ENCODE measurements at places on chromosomes 6 and 20.

DNA sequence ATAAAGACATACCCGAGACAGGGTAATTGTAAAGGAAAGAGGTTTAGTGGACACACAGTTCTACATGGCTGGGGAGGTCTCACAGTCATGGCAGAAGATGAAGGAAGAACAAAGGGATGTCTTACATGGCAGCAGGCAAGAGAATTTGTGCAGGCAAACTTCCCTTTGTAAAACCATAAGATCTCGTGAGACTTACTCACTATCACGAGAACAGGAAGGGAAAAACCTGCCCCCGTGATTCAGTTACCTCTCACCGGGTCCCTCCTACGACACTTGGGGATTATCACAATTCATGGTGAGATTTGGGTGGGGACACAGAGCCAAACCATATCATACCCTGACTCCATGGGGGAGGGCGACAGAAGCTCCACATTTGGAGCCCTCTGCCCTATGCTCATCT lies 7.4 kb upstream of the VAPB start:
- DNase-seq: no peak

DNA sequence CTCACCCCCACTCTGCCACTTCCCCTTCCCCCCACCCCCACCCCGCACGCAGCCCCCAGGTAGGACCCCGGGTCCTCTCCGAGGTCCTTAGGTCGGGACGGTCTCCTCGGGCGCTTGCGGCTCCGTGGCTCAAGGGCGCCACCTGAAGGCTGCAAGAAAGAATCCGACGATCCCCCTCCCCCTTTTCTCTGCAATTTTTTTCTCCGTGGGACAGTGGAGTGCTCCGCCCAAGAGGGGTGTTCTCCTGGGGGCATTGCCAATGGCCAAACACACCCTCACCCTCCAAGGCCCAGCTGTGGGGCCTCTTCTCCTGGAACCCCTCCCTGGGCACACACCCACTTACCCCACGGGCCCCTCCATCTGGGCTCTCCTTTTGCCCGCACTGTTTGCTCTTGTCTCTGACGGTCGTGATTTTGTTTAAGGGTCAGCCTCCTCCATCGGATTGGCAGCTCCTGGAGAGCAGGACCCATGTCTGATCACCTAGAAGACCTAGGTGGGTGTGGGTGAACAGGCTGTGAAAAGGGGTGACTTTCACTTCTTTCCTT lies 1.1 kb upstream of the TMEM74B start:
- DNase-seq: peak; percentile 29

DNA sequence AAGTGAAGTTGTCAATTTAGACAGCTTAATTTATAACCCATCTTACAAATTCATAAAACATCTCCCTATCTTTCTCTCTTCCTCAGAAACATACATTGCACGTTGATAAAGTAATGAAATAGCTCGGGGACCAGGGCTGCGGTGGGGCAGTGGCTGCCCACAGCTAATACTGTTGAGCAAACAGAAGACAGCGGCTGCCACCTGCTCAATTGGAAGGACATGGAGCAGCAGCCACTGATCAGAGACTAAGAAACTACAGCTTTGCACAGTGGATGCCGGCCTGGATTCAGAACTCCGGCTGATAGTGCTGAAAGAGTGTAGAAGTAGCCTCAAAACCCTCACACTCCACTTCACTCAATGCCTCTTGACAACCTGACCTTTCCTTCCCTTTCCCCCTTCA lies 157.9 kb upstream of the PDE10A start:
- no peak for DNase-seq

DNA sequence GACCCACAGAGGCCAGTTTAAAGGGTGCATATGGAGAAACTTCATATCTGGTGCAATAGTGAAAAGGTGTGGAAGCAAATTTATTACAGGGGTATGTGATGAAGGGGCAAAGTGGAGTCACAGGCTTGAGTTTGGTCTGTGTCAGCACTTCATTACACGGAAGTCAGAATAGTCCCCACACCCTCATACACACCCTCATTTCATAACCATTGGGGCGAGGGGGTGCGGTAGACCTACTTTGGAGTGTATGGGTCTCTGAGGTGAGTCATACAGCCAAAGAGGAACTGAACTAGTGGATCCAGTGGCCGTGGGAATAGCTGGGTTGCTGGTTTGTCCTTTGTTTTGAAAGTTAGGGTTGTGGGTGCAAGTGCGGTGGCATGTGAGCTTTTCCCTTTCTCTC lies 3.3 kb downstream of the TM9SF4 start:
- DNase-seq: no peak

GRCh38 chr20:23132293-23132929 lies 46.3 kb upstream of the CD93 start:
- no peak for DNase-seq

GRCh38 chr6:33192105-33192646 lies at the start of gene COL11A2:
Gene COL11A2, minus strand, starts transcription at chr6:33192467. Its CDS starts 227 bp downstream, at chr6:33192240.
- no peak for DNase-seq

- no peak for DNase-seq
These were observed 8.2 kb upstream of the NTSR1 start for GRCh38 chr20:62700261-62700930.

- no peak for DNase-seq
These were observed 21.0 kb downstream of the LATS1 start for GRCh38 chr6:149696901-149697300.

- DNase-seq: no peak
These were observed 155.1 kb downstream of the CD83 start for GRCh38 chr6:14272737-14273085.

GRCh38 chr6:121612927-121613326 lies 177.5 kb downstream of the GJA1 start:
- DNase-seq: no peak

- DNase-seq: no peak
These were observed 83.1 kb downstream of the KCNQ5 start for GRCh38 chr6:72704979-72705378.

DNA sequence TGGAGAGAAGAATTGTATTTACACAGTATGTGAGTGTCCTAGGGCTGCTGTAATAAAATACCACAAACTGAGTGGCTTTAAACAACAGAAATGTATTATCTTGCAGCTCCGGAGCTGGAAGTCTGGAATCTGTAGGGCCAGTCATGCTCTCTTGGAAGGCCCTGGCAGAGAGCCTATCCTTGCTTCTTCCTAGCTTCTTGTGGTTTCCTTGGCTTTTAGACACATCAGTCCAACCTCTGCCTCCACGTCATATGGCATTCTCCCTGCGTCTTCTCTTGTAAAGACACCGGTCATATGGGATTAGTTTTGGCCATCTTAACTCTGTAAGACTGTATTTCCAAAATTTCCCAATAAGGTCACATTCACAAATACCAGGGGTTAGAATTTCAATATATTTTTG lies 10.8 kb downstream of the FNDC1 start:
- no peak for DNase-seq

GRCh38 chr20:50237349-50237748 lies 46.7 kb downstream of the CEBPB start:
- DNase-seq: no peak

DNA sequence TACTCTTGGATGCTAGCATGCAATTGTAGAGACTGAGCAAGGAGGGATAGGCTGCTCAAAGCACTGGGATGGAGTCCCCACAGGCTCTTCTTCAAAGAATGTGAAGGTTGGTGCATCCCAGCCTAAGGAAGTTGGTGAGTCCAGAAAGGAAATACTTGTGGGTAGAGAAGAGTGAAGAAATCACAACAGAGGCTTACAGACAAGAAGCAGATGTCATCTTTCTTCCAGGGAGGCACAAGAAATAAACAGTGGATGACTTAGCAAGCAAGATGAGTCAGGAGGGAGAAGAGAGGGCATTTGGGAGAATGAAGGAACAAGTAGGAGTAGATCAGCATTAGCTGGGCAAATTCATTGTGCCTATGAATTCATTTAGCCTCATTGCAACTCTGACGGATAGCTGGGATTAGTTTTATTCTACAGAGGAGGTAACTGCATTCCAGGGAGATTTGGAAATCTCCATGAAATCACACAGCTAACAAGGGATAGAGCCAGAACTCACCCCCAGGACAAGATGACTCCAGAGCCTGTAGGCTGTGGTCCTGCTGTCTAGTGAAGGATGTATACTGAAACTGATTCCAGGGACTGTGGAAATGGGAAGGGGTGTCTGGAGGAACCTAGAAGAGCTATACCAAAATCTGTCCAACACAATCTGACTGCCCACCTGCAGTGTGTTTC lies 125.8 kb upstream of the SPTLC3 start:
- DNase-seq: no peak

DNA sequence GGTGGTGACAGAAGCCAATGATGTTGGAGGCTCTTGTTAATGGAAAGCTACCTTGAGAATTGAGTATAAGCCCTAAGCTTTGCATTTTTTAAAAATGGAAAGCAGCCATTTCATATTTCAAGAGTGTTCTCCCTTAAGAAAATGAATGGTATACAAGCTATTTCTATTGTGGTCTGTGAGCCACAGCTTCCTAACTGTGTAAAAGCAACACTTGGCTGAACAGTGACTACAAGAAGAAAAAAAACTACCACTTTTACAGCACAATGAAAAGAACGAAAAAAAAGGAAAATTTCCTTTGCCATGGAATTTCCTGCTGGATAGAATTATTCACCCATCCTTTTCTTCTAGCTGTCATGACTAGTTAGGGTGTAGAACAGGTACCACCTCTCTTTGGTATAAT lies 397.1 kb upstream of the BTBD3 start:
- no peak for DNase-seq

- no peak for DNase-seq
These were observed 39.0 kb downstream of the JAG1 start for GRCh38 chr20:10634683-10635411.

- no peak for DNase-seq
These were observed 61.4 kb upstream of the E2F3 start for GRCh38 chr6:20340068-20340848.

DNA sequence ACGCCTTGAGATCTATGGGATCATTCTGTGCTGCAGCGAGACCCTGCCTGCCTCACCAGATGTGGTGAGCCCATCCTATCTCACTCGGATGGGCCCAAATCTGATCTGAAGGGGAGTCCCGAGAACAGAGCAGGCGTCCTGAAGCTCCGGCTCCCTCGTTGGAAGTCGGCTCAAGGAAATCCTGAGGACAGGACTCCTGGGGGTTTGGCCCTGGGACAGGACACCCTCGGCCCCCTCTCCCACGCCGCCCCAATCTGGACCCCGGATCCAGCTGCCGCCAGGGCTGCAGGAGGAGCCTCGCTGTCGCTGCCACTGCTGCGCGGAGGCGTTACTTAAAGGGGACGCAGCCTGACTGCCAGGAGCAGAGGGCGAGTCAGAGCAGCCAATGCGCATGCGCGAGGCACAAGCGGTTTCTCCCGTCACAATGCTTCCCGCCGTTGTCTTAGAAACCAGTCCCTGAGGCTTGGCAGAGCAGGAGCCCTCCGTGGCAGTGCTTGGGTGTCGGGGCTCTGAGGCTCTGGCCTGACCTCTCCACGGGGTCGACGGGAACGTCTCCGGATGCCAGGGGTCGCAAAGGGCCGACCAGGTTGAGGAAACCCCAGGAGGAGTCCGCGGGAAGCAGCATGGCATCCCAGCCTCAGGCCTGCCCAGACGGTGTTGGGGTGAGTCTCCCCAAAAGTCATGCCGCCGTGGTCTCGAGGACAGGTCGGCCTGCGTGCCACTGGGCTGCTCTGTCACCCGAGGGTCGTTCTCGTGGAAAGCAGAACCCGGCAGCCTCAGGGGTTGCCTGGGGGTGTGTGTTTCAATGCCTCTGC lies 1567.8 kb upstream of the DEFB115 start:
- DNase-seq: no peak

DNA sequence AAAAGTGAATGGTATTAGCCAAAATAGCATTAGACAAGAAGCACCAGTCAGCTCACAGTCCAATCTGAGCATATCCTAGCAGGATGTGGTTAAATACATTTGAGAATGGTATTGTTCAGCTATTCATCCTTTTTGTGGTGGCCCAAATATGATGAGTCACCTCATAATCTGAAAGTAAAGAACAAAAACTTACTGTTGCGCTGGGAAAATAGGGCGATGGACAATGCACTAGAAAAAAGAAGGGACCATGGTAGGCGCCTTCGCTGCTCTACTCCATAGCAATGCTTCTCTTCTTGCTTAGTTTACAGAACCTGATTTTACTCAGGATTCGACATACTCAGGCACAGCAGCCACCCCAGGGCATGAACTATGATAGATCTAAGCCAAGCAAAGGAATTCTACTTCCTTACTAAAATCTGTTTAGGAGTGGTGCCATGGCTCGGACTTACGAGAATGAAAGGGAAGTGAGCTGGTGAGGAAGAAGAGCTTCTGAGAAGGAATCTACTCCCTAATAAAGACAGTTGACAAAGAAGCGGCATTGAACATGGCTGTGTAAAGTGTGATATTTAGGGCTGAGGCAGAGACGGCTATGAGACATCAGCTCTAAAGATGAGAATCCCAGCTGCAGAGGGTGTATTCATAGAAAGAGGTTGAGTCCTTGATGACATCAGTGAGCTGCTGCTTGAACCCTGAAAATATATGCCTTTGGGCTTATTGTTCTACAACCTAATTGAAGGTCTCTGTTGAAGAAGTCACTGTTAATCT lies 16.6 kb upstream of the FBXO9 start:
- no peak for DNase-seq

GRCh38 chr6:63316113-63316512 lies 3.7 kb downstream of the LGSN start:
- DNase-seq: no peak

DNA sequence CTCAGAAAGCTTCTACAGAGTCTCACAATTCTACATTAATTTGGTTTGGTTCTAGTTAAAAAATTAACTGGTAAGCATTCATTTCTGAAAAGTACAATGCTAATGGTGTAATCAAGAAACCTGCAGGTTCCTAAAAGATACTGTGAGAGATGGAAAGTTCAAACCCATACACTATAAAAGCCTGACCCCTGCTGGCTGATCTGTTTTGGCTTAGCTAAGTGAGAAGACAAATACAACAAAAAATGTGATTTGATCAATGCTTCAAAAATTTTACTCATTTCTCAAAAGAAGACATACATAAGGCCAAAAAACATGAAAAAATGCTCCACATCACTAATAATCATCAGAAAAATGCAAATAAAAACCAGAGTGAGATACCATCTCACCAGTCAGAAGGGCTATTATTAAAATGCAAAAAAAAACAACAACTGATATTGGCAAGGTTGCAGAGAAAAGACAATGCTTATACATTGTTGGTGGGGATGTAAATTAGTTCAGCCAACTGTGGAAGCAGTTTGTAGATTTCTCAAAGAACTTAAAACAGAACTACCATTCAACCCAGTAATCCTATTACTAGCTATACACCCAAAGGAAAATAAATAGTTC lies 102.8 kb downstream of the MOXD1 start:
- no peak for DNase-seq

DNA sequence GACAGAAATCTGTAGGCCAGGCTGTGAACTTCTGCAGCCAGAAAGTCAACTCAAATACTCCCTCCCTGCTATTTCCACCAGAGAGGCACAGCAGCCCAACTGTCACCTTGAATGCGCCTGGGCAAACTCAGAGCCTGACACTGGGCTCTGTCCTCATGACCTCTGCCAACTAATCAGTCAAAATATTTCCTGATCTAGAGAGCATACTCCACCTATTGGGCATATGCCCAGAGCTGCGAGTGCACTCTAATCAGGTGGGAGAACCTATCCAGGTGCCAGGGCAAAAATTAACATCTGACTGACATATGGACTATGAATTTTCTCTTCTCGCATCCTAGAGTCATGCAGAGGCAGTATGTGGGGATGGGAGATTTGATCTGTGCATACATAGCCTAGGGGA lies 406.3 kb upstream of the RUNX2 start:
- DNase-seq: no peak
